ENCODE measurements at places on chromosomes 3 and 15.

DNA sequence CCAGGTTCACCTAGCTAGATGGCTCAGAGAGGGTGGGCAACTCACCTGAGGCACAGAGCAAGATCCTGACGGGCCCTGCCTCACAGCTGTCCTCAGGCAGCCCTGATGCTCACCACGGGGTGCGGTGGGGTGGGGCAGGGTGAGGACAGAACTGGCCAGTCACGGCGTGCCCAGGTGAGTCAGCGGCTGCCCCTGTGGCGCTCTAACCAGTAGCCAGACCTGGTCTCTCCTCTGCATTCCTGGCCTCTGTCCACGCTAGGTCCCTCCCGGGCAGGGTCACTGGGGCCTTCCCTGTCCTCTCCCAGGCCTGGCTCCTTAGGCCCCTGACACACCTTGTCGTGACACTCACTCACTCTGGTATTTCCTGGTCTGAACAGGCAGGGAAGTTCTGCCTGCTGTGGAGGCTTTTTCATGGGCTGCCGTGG, 901 bp downstream of the ALS2CL start:
- no peak for DNase-seq

- DNase-seq: no peak
Observed at GRCh38 chr15:59255680-59256336, 49.2 kb downstream of the LDHAL6B start.

DNA sequence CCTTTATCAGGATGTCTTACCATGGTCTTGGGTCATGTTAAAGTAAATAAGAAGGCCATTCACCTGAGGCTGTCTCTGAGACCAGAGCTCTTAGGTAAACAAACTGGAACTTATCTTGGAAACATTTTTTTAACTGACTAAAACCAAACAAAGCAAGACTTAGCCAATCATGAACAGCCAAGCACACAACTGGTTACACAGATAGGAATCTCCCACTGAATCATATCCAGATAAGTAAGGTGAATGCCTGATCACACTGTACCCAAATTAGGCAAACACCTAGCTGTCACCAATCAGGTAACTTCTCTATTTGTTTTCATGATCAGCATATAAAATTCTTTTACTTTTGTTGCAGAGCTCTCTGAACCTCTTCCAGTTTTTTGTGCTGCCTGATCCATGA, 205.4 kb downstream of the CNTN3 start:
- DNase-seq: no peak

- no peak for DNase-seq
Observed at GRCh38 chr3:172057059-172057458, 17.7 kb downstream of the FNDC3B start.

GRCh38 chr15:94834494-94834893, 603.1 kb downstream of the MCTP2 start:
- DNase-seq: no peak

- DNase-seq: peak; percentile 24
Observed at GRCh38 chr3:120688121-120688520, 6.1 kb upstream of the HGD start.

DNA sequence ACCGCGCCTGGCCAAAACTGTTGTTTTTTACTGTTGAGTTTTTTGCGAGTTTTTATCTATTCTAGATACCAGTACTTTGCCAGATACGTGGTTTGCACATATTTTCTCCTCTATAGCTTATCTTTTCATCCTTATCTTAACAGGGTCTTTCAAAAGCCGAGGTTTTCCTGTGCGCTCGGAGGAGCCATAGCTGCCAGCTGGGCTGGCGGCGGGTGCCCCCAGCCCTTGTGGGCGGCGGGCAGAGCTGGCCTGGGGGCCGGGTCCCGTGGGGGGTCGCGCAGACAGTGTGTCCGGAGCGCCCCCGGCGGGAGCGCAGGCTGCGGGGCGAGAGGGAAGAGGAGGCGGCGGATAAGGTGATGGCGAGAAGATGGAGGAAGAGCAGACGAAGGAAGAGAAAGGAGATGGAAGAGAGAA, 11.1 kb upstream of the EIF4A2 start:
- DNase-seq: no peak

DNA sequence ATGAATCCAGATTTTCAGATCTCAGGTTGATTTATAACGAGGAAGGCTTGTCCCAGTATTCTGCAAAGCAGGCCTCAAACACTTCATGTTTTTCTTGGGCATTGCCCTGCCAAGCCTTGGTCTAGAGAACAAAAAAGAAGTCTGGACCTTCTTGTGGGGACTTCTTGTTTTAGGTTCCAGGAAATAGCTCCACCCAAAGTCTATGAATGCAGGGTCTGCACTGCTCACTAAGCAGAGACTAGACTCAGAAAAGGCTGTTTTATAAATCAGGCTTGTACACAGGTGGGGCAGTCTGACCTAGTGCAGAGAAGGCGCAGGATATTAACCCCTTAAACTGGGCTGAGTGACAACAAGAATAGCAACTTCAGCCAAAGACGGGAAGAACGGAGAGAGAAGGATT, 44.3 kb downstream of the GLB1 start:
- DNase-seq: no peak

DNA sequence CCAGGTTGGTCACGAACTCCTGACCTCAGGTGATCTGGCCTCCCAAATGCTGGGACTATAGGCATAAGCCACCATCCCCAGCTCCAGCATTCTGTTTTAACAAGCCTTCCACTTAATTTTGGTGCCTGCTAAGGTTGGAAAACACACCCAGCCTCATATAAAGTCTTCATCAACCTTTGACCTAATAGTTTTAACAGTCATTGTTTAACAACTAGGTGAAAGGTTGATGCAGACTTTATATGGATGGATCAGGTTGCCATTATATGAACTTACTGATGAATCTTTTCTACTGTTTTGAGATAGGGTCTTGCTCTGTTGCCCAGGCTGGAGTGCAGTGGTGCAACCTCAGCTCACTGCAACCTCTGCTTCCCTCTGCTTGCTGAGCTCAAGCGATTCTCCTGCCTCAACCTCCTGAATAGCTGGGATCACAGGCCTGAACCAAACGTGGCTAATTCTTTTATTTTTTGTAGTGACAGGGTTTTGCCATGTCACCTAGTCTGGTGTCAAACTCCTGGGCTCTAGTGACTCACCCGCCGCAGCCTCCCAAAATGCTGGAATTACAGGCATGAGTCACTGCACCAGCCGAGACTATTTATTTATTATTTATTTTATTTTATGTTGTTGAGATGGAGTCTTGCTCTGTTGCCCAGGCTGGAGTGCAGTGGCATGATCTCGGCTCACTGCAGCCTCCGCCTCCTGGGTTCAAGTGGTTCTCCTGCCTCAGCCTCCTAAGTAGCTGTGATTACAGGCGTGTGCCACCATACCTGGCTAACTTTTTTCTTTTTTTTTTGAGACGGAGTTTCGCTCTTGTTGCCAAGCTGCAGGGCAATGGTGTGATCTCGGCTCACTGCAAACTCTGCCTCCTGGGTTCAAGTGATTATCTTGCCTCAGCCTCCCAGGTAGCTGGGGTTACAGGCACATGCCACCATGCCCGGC, 3.1 kb upstream of the RPAP1 start:
- DNase-seq: no peak

DNA sequence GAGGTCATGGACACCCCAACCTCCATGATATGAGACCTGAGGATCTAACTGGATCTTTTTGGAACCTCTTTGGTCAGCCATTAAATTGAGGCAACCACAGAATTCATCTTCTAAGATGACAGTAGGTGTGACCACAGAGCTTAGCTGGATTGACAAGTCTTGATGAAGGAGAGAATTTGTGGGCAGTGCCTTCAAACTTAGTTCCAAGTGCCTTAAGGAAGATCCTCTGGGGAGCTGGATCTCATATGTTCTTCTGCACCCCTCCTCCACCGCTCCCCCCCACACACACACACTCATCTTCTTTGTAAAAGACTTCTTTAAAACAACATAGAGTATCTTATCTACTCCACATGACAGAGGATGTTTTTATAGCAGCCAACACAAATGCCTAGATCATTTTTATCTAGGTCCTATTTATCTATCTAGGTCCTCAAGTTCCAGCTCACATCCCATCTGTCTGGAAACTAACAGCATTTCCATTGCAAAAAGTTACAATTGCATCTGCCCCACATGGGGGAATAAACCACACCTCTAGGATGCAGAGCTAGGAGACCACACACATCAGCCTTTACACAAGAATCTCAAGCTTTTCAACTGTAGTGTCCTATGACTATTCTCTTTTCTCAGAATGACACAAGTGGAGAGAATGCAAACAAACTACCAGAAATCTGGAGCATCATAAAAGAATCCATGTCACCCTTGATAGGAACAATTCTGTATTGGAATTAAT, 37.4 kb downstream of the WWTR1 start:
- peak; percentile 32 for DNase-seq

DNA sequence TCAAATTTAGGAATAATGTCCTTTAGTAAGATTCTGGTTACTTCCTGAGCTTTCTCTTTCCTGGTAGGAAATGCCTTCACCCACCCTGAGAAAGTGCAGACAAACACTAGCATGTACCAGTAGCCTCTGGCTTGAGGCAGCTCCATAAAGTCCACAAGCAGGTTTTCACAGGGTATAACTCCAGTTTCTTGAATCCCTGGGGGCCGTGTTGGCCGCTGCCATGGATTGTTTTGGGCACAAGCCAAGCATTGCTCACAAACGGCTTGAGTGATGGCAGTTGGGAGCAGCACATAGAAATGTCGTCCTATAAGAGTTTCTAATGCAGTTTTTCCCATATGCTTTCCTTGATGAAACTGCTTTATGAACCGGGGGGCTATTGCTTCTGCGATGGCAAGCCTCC, 164.1 kb downstream of the STXBP5L start:
- DNase-seq: no peak

DNA sequence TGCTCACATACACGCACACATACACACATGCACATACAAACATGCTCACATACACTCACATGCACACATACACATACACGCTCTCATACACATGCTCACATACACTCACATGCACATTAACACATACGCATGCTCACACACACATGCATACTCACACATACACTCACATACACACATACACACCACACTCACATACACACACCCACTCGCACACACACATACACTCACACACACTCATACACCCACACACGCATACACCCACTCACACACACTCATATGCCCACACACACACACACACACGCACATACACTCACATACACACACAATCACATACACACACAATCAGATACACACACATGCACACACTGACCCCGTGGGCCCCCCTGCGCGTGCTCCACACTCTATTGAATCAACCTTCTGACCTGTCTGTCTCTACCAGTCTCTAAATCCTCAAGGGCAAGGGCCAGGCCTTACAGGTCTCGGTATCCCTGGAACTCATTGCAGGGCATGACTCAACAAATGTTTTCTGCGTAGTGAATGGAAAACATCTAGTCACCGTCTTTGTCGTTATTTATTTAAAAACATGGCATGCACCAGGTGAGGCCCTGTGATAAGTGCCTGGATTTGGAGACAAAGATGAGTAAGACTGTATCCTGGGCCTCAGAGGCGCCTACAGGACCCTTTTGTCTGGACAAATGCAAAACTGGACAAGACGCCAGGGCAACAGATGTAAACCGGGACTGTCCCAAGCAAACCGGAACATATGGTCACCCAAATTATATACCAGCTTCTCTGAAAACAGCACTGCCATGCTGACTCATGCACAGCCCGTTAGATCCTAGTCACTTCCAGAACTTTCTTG, 41.8 kb downstream of the GRK7 start:
- DNase-seq: no peak

DNA sequence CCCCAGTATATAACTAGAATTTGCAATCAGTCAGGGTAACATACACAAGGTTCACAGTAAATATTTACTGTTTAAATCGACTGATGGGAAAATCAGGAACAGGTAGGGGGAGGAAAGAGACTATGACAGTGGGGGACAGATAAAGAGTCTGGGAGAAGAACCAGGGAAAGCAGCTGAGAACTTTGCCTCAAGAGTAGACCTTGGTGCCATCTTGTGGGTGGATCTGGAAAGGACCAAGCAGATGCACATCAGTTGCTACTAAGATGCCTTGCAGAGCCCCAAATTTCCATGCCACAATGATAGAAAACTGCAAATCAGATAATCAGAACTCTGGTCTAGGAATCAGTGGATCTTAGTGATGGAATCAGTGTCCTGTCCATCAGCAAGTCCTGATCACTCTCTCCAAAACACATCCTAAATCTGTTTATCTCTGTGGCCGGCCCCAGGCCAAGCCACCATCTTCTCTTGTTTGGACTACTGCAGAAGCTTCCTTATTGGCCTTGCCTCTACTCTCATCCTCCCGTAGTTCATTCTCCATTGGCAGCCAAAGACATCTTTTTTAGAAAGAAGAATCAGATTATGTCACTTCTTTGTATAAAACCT, 62.7 kb downstream of the PDE8A start:
- peak; percentile 37 for DNase-seq

DNA sequence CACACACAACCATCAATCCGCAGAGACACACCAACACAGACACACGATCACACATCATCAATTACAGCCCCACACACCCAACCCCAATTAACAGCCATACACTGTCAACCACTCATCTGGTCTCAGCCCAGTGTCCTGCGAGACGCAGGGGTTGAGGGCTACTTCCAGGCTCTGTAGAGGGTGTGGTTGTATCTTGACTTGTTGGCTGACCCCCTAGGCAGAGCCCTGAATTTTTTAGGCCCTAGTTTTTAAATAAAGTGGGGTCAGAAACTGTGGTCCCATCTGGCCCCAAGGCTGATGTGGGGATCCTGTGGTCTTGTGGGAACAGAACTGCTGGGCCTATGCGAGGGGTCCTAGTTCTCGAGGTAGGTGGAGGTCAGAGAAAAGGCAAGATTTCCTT, 9.2 kb downstream of the VILL start:
- no peak for DNase-seq

- no peak for DNase-seq
Observed at GRCh38 chr3:12454816-12455121, 29.5 kb upstream of the TSEN2 start.

DNA sequence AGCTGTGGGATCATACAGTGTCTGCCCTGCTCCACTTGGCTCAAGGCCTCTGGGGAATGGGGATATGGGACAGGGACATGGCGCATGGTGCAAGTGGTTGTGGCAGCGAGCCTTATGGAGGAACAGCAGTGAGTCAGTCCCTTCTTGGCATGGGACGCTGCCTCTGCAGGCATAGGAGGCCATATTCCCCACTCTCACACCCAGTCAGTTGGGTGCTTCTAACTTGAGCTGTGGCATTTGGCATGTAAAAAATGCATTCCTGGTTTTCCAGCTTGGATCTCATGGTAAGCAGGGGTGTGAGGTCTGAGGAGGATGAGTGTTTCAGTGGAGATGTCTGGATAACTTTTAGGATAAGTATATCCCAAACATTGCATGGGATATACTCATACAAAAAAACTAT, 31.6 kb upstream of the UBE2Q2 start:
- no peak for DNase-seq

- no peak for DNase-seq
Observed at GRCh38 chr3:127819656-127820055, 2.7 kb downstream of the MGLL start.
